Smooth muscle cell of the pulmonary artery (primary cell): ENCODE measurements at places on chromosomes 5 and 9. TPM values are rescaled to one million over a fixed set of nuclear protein-coding genes. Genes with fewer than 3 reads are reported as not detected.

The PCDHA2 gene
- total RNA-seq = 0.03 and 0.07 TPM in 2 replicates

The WDR31 gene
- total RNA-seq = 3.9 and 5.0 TPM in 2 replicates

The PCDHGB2 gene
- 3.2 and 3.9 TPM in 2 replicates for total RNA-seq

The SAXO1 gene
- total RNA-seq = under 0.01 TPM in 1 of 2 replicates, not detected in the other

The ST8SIA4 gene
- total RNA-seq = 0.30 and 1.1 TPM in 2 replicates

The SCGB3A2 gene
- not detected in 2 replicates for total RNA-seq

The PCDHGB1 gene
- 2.2 and 3.8 TPM in 2 replicates for total RNA-seq

The INSL6 gene
- not detected in 2 replicates for total RNA-seq

The SPINK4 gene
- total RNA-seq = 0.91 TPM in 1 of 2 replicates, not detected in the other

The IGFBPL1 gene
- 0.20 TPM in 1 of 2 replicates, not detected in the other for total RNA-seq

The LCN1 gene
- total RNA-seq = 0.20 and 0.43 TPM in 2 replicates

The TAF11L10 gene
- total RNA-seq = not detected in 2 replicates

The TMEM215 gene
- total RNA-seq = not detected in 2 replicates

The SPINK6 gene
- total RNA-seq = not detected in 2 replicates

The SPINK5 gene
- not detected in 2 replicates for total RNA-seq

The TMC1 gene
- total RNA-seq = 0.17 and 0.59 TPM in 2 replicates

The CCDC192 gene
- not detected in 2 replicates for total RNA-seq

The BNC2 gene
- total RNA-seq = 14.5 and 20.6 TPM in 2 replicates

The FBP1 gene
- total RNA-seq = not detected in 2 replicates

The PCDHGA10 gene
- total RNA-seq = 8.3 and 9.4 TPM in 2 replicates

The PCDHB12 gene
- total RNA-seq = 0.26 and 0.46 TPM in 2 replicates

The AQP7 gene
- total RNA-seq = 0.13 TPM in 1 of 2 replicates, not detected in the other

The ARSI gene
- total RNA-seq = 2.2 and 10.2 TPM in 2 replicates

The STKLD1 gene
- 0.20 and 0.33 TPM in 2 replicates for total RNA-seq

The ANKRD34B gene
- total RNA-seq = not detected in 2 replicates

The CRHBP gene
- total RNA-seq = 0.33 and 3.7 TPM in 2 replicates

The RAB3C gene
- not detected in 2 replicates for total RNA-seq

The IRX1 gene
- total RNA-seq = 0.86 and 2.5 TPM in 2 replicates

The LHX2 gene
- not detected in 2 replicates for total RNA-seq

The CMYA5 gene
- 0.52 and 0.69 TPM in 2 replicates for total RNA-seq

The MIER3 gene
- total RNA-seq = 11.5 and 14.3 TPM in 2 replicates

The ELOVL7 gene
- total RNA-seq = 0.07 TPM in 1 of 2 replicates, not detected in the other

The LCN15 gene
- total RNA-seq = not detected in 2 replicates

The PTGDS gene
- 11.1 and 66.1 TPM in 2 replicates for total RNA-seq

The DMRT3 gene
- not detected in 2 replicates for total RNA-seq

The IL7R gene
- total RNA-seq = 5.4 and 9.8 TPM in 2 replicates

The ANXA6 gene
- total RNA-seq = 390 and 433 TPM in 2 replicates

The NEUROG1 gene
- not detected in 2 replicates for total RNA-seq

The LHX3 gene
- total RNA-seq = not detected in 2 replicates

The TCF7 gene
- total RNA-seq = 0.40 and 0.98 TPM in 2 replicates

The C9orf50 gene
- 0.26 and 0.33 TPM in 2 replicates for total RNA-seq

The EPB41L4B gene
- 0.39 and 0.66 TPM in 2 replicates for total RNA-seq

The TAF1L gene
- total RNA-seq = under 0.01 TPM in 1 of 2 replicates, not detected in the other

The RORB gene
- total RNA-seq = 0.50 and 9.6 TPM in 2 replicates

The ACOT12 gene
- 0.07 and 1.1 TPM in 2 replicates for total RNA-seq

The ANKRD31 gene
- under 0.01 and 0.03 TPM in 2 replicates for total RNA-seq

The SMIM33 gene
- total RNA-seq = not detected in 2 replicates

The LCN9 gene
- not detected in 2 replicates for total RNA-seq

The HDHD3 gene
- total RNA-seq = 9.3 and 9.6 TPM in 2 replicates

The ENHO gene
- 0.13 TPM in 1 of 2 replicates, not detected in the other for total RNA-seq

The FOXE1 gene
- 0.07 TPM in 1 of 2 replicates, not detected in the other for total RNA-seq

The FOXD4L6 gene
- total RNA-seq = 0.13 and 0.17 TPM in 2 replicates
